Naive thymus-derived CD4-positive, alpha-beta T cell (primary cell): ENCODE measurements at places on chromosomes 2 and 18. TPM values are rescaled to one million over a fixed set of nuclear protein-coding genes. Genes with fewer than 3 reads are reported as not detected.

Gene DES
- total RNA-seq = not detected

Gene FBXO15
- 1.3 and 1.5 TPM in 2 replicates for total RNA-seq

Gene SPOPL
- 12.3 and 15.5 TPM in 2 replicates for total RNA-seq

Gene ZC3H6
- total RNA-seq = 10.9 and 11.8 TPM in 2 replicates

Gene IL1F10
- total RNA-seq = not detected

Gene TIMM21
- 17.5 TPM for total RNA-seq

Gene STARD6
- total RNA-seq = not detected

Gene KIAA2012
- total RNA-seq = not detected

Gene ABCG5
- not detected for total RNA-seq

Gene CPO
- 0.30 TPM for total RNA-seq

Gene DOK6
- total RNA-seq = not detected

Gene ERICH2
- not detected for total RNA-seq

Gene SERPINB2
- total RNA-seq = 4.8 TPM

Gene CD8B2
- not detected in 2 replicates for total RNA-seq

Gene HJURP
- total RNA-seq = not detected

Gene G6PC2
- total RNA-seq = not detected

Gene GPBAR1
- 12.9 TPM for total RNA-seq

Gene CTNNA2
- not detected for total RNA-seq

Gene FRZB
- not detected for total RNA-seq

Gene ALPP
- not detected for total RNA-seq

Gene MYO3B
- not detected for total RNA-seq

Gene GPR35
- 7.1 TPM for total RNA-seq

Gene NR4A2
- total RNA-seq = 2.2 TPM

Gene APLF
- total RNA-seq = 7.9 TPM

Gene DCDC2C
- not detected for total RNA-seq

Gene FOXD4L1
- total RNA-seq = 0.23 and 0.24 TPM in 2 replicates

Gene MARCO
- 2.6 TPM for total RNA-seq

Gene GALNT5
- total RNA-seq = not detected

Gene LOXL3
- total RNA-seq = 0.81 TPM

Gene SLC39A10
- total RNA-seq = 58.0 TPM

Gene PCBP1
- total RNA-seq = 487 and 499 TPM in 2 replicates

Gene STAM2
- total RNA-seq = 15.0 TPM

Gene UGT1A3
- total RNA-seq = not detected

Gene TANC1
- total RNA-seq = 0.19 TPM
